ENCODE measurements at places on chromosomes 12 and 14.

DNA sequence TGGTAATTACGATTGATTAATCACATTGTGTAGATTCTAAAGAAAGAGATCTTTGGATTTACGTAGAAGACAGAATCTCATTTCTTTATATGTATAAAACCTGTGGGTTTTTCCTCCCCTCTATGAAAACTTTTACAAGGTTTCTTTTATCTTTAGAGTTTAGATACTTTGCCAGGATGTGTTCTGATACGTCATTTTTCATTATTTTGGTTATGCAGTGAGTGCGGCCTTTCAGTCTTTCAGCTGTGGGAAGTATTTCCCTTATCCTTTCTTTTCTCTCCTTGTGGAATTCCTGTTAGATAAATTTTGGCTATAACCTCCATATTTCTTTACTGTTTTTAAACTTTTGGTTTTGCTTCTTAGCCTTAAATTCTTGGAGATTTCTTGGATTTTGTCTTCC is 92.7 kb downstream of the TTLL5 start:
- DNase-seq, result no peak

DNA sequence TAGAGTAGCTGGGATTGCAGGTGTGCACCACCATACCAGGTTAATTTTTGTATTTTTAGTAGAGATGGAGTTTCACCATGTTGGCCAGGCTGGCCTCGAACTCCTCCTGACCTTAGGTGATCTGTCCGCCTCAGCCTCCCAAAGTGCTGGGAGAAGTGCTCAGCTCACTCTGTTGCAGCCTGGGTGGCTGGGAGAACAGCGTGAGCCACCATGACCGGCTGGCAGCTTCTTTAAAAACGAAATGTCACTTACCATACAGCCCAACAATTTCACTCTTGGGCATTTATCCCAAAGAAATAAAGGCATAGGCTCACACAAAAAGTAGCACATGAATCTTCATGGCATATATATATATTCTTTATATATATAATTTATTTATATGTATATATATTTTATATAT is 4.7 kb upstream of the CFAP73 start:
- no peak for DNase-seq

DNA sequence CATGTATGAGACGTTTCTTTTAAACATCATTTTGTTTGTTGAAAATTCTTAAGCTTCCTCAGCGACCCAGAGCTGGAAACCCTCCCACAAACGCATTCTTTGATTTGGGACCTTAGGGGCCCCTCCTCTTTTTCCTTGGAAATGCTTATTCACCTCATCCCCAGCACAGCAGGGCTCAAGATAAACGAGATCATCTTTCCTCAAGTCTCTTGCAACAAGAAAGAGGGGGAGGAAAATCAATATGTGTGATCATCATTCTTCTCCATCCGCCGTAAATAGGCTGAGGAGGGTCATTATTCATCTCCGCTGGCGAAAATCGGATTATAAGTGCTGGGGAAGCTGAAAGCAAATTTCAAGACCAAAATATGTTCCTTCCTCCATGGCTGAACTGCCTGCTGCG is 1415.2 kb downstream of the AACS start:
- no peak for DNase-seq

GRCh38 chr12:31011336-31011735 is 62.3 kb upstream of the DDX11 start:
- no peak for DNase-seq

- DNase-seq, result no peak
Measured at GRCh38 chr12:110794623-110795280, 52.0 kb upstream of the CCDC63 start.

GRCh38 chr12:49026678-49027480 is 8.3 kb upstream of the PRKAG1 start:
- DNase-seq, result no peak

DNA sequence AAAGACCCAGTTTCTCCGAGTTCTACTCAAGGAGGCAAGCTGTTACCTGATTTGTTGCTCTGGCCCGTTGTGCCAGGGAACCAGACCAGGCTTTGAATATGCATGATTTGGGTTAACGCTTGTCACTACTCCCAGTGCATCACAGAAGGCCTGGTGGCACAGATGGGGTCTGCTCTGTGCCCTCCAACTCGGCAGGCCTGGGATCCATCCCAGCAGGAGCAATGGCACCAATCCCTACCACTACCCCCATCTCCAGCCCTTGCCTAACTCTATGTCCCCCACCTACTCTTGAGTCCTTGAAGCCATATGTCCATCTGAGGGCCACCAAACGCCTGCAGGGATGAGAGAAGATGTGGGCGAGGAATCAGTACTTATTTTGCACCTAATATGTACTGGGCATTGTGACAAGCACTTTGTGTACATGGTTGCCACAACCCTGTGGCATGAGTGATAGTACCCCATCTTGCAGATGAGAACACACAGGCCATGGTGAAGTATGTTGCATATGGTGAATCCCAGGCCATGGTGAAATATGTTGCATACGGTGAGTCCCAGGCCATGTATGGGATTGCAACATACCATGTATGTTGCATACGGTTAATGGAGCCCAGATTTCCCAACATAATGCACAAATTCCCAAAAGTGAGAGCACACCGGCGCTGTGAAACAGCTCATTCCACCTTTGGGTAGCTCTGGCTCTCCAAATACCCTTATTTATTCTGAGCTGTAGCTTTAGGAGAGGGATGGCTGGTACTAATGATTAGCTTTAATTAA is 102.7 kb downstream of the NTF3 start:
- no peak for DNase-seq

DNA sequence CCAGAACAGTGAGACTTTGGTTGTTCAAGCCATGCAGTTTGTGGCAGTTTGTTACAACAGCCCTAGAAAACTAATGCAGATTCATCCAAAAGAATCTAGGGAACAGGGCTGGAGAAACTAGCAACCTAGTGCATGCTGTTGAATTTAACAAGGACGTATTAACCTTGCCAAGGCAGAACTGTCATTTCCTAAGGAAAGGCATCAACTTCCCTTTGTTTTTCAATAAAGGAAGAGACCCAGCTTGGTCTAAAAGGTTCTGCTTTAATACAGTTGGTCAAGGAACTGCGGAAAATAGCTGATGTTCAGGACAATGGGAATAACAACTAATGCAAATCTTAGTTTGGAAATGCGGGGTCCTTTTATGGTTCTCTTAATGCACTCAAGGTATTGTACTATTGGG is 11.5 kb downstream of the AK7 start:
- DNase-seq, result no peak

GRCh38 chr14:42673963-42674362 is 1067.3 kb downstream of the LRFN5 start:
- DNase-seq, result no peak

GRCh38 chr14:40058901-40059897 is 627.0 kb upstream of the FBXO33 start:
- no peak for DNase-seq

DNA sequence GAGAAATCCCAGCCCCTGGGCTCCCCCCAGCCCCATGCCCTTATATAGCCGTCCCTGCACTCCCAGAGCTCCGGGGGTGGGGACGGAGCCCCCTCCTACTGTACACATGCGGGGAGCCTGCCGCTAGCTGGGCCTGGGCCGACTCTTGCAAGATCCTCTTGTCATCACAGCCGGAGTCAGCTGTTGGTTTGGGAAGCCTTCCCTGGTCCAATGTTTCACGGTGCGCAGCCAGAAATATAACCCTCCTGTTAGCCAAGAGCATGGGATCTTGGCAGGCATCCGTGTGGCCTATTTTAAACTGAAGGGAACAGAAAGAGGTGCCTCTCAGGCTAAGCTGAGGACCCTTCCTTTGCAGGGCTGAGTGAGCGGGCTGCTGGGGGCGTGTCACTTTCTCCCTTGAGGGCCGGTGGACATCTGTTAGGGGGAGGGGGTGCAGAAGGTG is 175.3 kb downstream of the TSPAN9 start:
- DNase-seq, result no peak

- DNase-seq, result no peak
Measured at GRCh38 chr12:3468329-3468728, 22.7 kb upstream of the PRMT8 start.

DNA sequence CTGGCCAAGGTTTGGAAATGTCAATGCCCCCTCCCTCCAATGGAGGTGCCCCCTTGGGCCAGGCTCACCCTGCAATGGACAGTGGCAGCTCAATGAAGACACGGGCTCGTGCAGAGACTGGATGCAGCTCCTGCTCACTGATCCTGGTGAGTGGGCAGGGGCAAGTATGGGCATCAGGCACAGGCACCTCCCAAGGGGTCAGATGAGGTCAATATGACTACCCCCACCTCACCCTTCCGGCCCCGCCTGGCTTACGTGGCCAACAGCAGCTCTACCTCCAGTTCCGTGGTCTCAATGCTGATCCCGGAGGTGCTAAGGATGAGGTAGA is 13.6 kb downstream of the ITGA7 start:
- DNase-seq, result no peak

DNA sequence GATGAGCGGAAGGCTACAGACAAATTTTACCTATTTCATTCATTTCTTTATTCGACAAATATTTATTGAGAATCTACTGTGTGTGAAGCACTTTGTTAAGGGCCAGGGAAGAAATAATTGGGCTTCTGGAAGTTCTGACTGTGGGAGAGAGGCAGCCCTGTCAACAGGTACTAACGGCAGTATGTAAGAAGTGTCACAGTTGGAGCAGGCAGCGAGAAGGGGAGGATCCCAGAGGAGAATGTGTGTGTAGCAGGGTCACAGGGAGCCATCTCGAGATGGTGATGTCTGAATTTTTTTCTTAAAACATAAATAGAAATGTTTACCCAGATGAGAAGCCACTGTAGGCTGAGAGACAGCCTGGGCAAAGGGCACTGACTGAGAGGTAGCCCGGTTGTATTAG is 163.3 kb upstream of the SLC38A2 start:
- DNase-seq, result no peak

DNA sequence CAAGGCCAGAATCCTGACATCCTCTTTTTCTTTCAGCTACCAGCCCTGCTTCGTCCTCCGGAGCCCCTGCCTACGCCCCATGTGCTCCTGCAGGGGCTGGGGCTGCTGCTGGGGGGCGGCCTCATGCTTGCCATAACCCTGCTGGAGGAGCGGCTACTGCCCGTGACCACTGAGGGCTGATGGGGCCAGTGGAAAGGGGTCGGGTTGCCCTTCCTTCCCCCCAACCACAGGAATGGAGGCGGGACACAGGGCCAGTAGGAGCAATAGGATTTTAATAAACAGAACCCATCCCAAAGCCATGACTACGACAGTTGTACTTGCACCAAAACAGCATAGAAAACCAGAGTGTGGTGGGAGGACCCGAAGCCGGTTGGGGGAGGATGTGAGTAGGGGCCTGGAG is 7.7 kb downstream of the SLC39A5 start:
- DNase-seq, result no peak

DNA sequence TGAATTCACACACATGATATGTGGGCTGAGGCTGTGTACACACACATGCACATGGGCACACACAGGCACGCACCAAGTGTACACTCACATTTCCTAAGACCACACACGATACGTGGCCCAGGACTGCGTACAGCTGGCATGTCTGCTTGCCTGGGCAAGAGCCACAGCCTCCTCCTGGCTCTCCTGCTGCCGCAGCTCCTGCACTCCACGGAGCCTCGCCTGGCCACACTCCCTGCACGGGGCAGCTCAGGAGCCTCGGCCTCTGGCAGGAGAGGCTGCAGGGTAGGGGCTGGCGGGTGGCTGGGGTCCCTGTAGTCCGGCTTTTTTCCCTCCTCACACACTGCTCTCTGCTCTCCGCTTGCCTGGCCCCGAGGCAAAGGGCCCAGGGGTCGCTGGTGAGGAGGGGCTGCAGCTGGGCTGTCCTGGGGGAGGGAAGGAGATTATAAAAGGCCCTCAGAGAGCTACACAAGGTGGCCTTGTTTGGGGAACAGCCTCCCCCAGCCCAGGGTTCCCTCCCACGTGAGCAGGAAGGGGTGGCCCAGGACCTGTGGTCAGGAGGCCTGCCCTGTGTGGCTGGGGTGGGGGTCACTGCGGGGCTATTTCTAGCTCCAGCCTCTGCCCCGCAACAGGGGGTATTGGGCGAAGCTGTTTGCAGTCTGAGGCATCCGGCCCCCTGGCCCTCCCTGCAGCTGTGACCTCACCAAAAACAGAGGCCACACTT is 89.0 kb upstream of the SFSWAP start:
- no peak for DNase-seq

DNA sequence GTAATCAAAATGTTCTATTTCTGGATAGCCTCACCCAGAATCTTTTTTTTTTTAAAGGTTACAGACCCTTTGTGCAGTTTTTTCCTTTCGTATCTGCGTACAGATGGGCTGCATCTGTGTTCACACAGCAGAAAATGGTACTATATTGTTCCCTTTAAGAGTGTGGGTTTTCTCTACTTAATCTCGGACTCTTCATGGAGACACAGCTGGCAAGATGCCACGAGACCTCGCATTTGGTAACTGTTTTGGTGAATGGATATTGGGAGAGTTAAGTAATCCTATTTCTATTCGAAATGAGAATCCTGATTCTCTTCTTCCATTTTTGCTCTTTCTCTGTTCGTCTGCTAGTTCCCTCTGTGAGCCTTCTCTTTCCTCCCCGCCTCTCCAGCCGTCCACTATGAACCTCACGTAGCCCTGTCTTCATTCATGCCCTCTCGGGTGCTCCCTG is 85.7 kb downstream of the SAMD4A start:
- no peak for DNase-seq

- no peak for DNase-seq
Measured at GRCh38 chr14:85514487-85514886, 15.5 kb upstream of the FLRT2 start.

GRCh38 chr12:54419088-54419887 is at the start of gene ITGA5:
Gene ITGA5 (minus strand): TSS chr12:54419266. CDS start chr12:54419198, 68 bp downstream.
- DNase-seq, result peak; percentile 77

DNA sequence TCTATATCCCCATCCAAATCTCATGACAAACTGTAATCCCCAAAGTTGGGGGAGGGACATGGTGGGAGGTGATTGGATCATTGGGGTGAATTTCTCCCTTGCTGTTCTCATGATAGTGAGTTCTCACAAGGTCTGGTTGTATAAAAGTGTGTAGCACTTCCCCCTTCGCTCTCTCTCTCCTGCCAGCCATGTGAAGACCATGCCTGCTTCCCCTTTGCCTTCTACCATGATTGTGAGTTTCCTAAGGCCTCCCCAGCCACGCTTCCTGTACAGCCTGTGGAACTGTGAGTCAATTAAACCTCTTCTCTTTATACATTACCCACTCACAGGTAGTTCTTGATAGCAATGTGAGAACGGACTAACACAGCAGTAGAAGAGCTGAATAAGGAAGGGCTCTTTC is 62.6 kb upstream of the VASH1 start:
- DNase-seq, result peak; percentile 50

GRCh38 chr14:102225936-102226335 is 79.0 kb downstream of the MOK start:
- DNase-seq, result no peak
